ENCODE measurements at places on chromosomes 4 and X.

- DNase-seq: no peak
Observed at GRCh38 chr4:96379524-96379923, 539.6 kb downstream of the PDHA2 start.

- no peak for DNase-seq
Observed at GRCh38 chr4:161816958-161817357, 346.8 kb downstream of the FSTL5 start.

DNA sequence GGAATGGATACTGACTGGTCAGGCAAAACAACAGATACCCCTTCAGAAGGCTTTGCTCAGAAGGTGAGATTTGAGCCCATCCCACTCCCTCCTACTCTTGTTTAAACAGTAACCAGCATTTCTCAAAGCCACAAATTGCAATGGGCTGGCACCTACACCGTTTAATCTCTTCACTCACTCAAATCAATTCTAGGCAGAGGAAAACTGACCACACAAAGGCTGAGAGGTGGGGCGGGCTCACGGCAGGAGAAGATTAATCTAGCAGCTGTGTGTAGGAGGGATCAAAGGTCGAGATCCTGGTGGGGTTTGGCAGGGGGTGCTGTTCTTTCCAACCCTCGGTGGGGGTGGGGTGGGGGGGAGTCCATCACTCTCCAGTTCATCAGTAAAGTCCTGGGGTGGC lies 622.4 kb downstream of the BCOR start:
- no peak for DNase-seq

DNA sequence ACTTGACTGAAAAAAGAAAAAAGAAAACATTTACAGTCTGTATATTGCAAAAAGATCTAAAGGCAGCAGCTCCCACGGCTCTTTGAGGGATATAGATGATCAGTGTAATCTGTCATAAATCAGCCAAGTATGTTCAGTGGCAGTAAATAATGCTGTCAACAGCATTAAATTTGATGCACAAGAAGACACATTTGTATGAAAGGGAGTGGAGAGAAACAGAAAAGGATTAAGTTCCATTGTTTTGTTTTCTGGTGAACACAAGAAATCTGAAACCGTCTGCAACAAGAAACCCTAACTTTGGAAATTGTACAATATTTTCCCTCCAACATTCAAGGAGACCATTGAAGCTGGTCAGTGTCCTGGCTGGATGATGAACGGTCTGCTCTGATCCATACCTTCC lies 27.6 kb upstream of the C1QTNF7 start:
- no peak for DNase-seq

DNA sequence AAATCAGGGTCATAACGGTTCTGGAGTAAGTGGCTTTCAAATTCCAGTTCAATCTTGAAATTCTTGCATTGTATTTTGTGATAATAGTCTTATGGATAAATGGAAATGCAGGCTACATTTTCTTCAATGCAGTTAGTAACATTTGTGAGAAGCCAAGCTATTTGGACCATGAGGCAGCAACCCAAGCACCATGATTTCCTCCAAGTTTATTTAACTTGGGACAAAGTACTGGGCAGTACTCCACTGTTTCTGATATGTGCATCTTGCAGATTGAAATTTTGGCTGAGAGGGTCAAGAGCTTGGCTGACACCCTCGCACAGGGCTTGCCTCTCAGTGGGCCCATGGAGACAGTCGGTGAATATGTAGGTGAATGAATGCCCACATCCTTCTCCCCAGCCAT lies 39.9 kb downstream of the CNGA2 start:
- no peak for DNase-seq

DNA sequence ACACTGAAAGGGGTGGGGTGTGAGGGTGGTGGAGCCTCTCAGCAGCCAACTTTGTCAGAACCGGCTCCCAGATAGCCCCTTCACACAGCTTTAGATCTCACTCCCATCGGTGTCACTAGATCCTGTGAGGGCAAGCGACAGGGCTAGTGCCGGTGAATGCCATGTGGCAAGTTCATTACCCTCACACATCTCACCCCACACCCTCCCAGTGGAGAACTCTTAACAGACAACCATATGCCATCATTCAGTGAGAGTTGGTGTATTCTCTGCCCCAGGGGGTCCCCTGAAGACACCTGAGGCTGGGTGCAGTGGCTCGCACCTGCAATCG lies 15.3 kb downstream of the SEPTIN6 start:
- no peak for DNase-seq

DNA sequence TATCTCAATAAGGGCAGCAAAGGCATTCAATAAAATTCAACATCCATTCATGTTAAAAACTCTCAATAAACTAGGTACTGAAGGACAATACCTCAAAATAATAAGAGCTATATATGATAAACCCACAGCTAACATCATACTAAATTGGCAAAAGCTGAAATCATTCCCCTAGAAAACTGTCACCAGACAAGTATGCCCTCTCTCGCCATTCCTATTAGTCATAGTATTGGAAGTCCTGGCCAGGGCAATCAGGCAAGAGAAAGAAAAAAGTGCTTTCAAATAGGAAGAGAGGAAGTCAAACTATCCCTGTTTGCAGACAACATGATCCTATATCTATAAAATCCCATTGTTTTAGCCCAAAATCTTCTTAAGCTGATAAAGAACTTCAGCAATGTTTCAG lies 116.8 kb downstream of the TENT5D start:
- DNase-seq: no peak

GRCh38 chr4:30828264-30828926 lies 108.2 kb downstream of the PCDH7 start:
- DNase-seq: no peak

DNA sequence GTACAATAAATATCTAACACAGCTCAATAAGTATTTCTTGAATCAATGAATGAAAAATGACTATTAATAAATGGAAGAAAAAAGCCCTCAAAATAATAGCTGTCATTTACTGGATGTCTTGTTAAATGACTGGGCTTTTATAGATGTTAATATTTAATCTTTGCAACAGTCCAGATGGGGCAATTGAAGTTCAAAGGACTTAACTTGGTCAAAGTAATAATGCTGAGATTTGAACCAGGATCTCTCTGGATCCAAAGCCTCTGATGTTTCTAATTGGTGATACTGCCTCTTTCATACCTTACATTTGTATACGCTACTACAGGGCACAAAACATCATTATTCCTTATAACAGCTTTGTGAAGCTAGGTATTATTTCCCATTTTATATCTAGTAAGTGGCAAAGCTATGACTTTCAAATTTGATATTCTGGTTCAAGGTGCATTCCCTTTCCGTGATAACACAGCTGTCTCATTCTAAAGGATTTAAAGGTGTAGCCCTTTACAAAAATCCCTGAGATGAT lies 72.6 kb downstream of the DCK start:
- no peak for DNase-seq

DNA sequence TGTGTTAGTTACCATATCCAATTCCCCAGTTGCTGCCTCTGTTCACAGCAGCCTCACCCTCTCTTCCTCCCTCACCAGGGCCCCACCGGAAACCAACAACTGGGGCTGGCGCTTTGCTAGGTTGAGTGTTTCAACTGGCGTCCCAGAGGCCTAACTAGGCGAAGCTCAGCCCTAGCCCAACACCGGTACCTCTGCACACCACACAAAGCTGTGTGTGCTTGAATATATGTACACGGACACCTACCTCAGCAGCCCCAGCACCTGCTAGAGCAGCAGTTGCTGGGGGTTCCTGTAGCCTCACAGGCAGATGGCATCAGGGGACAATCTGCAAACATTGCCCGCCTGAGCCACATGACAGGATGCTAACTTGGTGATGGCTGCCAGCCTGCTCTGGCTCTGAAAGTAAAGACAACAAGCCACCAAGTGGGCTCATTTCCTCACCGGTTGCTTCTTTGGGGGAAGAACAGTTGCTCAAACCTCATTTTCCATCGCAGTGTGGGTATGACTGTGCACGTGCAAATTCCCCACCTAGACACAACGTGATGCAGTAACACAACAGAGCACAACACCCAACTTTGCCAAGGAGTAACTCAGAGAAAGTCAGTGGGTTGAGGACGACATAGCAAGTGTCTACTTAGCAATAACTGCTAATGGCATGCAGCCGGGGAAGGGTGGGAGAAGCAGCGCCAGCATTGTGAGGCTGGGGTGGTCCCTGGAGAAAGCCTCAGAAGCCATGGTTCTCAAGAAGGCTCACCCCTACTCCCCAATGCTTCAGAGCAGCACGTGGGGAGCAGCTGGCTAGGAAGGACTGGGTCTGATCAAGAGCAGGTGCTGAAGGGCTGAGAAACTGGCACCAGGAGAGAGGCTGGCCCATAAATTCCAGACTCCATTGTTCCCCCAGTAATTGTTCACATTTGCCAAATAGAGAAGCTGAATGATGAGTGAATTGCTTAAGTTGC lies 139.5 kb downstream of the SH3KBP1 start:
- peak; percentile 89 for DNase-seq

DNA sequence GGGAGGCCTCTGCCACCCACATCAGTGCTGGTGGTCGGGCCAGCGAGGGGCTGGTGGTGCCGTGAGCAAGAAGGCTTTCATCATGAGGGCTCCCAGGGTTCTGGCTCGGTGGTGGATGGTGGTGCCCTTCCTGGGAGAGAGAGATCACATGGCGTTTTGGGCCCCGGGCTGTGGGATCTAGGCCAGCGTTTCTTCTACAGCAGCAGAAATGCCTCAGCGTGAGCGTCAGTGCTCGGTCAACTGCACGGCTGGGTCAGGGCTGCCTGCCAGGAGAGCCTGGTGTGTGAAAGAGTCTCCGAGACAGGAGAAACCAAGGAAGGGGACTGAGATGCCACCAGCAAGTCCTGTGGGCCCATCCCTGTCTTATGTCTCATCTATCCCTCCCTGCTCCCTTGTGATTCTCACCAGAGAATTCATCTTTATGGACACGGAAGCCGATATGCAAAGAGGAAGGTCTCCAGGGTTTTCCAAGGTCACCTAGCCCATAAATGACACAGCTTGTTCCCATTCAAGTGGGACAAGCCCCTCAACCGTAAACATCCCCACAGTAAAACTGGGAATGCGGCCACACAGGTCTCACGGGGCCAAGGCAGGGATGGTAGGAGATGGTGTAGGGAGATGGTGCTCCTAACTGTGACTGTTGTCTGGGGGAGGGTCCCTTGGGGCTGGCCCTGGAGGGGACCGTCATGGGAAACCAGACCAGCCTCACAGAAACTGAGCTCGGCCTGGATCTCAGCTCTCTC lies 99.2 kb downstream of the SORCS2 start:
- DNase-seq: no peak

- no peak for DNase-seq
Observed at GRCh38 chr4:188177997-188178675, 38.9 kb downstream of the TRIML1 start.

DNA sequence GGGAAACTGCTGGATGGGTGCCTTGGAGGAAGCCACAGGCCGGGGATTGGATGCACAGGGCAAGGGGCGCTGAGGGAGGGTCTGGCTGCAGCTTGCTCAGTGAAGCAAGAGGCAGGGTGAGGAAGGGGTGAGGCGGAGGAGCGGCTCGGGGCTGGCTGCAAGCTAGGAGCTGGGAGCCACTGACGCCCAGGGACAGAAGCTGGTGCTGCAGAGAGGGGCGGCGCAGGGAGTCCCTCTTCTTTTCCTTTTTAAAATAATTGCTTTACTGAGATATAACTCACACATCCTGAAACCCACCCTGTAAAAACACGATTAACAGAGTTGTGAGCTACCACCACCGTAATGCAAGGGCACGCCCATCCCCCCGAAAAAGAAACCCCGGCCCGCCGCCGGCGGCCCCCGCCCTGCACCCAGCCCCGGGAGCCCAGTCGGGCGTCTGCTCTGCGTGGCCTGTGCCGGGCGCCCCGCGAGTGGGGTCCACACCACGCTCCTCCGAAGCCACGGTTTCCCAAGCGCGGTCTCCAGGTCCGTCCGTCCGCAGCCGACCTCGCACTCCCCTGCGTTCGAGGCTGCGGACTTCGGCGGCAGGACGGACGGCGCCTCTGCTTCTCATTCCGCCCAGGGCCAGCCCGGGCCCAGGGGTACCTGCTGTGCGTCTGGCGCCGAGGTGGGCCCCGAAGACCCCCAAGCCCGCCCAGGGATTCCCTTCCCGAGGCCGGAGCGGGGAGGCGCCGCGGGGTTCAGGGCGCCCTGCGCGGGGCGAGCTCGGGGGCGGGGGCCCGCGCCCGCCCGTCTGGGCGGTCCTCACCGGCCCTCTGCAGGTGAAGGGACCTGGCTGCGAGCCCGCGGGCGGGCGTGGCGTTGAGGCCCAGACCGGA lies 866 bp upstream of the UVSSA start:
- DNase-seq: peak; percentile 63

- no peak for DNase-seq
Observed at GRCh38 chr4:173318240-173318639, 15.9 kb downstream of the HMGB2 start.

DNA sequence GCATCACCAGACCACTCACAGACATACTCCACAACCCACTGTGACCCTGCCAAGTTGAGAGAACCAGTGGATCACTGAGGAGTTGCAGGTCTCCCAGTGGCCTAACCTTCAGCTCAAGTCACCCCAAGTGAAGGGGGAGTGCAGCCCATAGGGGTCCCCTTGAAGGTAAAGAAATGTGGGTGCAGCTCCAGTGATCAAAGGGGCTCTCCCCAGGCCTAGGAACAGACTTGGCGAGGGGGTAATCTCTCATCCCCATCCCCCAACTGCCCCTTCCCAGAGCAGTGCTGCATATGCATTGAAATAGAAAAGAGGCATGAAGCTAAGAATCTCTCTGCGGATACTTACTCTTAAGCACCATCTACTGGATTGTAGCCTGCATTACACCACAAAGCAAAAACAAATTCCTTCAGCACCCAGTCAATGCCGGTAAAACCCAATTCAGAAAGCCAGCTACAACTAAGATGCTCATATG lies 27.0 kb downstream of the MAGEE1 start:
- peak; percentile 17 for DNase-seq

- no peak for DNase-seq
Observed at GRCh38 chr4:127155555-127155954, 477.2 kb upstream of the INTU start.

DNA sequence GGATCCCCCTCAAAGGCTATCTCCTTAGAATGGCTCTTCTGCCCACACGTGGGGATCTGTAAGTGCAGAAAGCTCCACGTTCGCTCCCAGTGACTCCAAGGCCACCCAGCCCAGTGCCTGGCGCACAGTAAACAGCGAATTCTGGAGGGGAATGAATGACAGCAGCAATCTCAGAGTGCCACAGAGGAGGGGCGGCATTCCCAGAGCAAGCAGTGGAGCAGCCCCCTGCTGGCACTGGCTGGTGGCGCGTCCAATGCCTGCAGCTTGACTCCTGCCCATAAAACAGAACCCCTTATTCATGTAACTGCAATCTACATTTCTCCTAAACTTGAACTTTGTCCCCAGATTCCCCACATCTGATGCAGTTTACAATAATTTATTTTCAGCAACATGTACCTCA lies 6.9 kb upstream of the HELT start:
- no peak for DNase-seq

DNA sequence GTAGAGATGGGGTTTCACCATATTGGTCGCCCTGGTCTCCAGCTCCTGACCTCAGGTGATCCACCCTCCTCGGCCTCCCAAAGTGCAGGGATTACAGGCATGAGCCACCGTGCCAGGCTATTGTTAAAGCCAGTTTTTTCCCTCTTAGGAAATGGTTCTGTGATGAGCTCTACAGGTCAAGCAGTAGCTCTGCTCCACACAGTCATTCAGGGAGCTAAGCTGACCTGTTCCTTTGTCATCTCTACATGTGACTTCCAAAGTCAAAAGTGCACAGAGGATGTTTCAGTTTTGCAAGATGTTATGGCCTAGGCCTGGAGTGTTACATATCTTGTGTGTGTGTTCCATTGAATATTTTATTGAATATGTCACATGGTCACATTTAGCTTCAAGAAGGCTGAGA lies 11.4 kb downstream of the MCUB start:
- no peak for DNase-seq

- DNase-seq: no peak
Observed at GRCh38 chr4:138740816-138741745, 274.5 kb upstream of the NOCT start.
